ENCODE measurements at places on chromosomes 2 and 18. TPM values are rescaled to one million over a fixed set of nuclear protein-coding genes. Genes with fewer than 3 reads are reported as not detected.

The BIN1 gene
- total RNA-seq = 41.7 TPM

The RALB gene
- 49.0 TPM for total RNA-seq

The ATP8B1 gene
- 0.74 TPM for total RNA-seq

The SPATA3 gene
- not detected for total RNA-seq

The NBEAL1 gene
- 20.4 TPM for total RNA-seq

The CFAP65 gene
- 1.3 TPM for total RNA-seq

The SERPINB12 gene
- not detected for total RNA-seq

The TMEM169 gene
- total RNA-seq = 3.6 TPM

The DNER gene
- not detected for total RNA-seq

The CXCR1 gene
- not detected for total RNA-seq

DNA sequence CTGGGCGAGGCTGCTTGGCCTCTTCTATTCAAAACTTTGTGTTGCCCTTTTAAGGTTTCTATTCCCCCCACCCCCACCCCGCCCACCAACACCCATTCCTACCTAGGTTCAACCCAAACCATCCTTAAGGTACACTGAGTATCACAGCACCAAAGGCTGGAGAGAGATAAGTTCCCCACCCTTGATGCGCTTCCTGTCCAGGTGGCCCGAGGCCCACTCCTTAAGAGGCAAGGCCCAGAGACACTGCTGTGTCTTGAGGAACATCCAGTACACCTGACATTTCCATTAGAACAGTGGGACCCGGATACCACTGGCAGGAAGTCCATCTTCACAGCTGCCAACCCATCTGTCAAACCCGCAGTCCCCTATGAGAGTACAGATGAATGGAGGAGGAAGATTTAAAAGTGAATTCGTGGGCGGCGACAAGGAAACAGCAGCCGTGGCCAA, 277 bp upstream of the INPP1 start:
- H3K27me3 ChIP-seq = no peaks in the 10 kb centered on the region
- H3K4me1 ChIP-seq = no peaks in the 10 kb centered on the region
- H3K36me3 ChIP-seq = no peaks in the 10 kb centered on the region
- DNase-seq = no peak

DNA sequence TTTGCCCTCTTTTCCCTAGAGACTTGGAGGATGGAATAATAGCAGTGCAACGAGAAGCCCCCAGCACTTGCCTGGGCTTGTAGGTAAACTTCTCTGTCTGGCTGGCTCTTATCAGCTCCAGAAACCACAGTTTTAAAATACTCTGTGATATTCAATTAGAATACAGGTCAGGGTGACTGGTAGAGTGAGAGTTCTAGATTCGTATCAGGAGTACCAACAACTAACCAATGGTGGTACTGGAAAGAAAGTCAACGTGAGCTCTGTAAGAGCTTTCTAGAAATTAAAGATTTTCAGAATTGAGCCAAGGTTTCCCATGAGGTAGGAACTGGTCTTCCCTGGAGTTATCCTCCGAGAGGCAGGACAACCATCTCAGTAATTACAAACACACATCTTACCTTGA, 216.9 kb downstream of the NYAP2 start:
- no peak for DNase-seq
- H3K27me3 ChIP-seq = no peaks in the 10 kb centered on the region
- no peak overlapping the region for H3K27ac ChIP-seq
- H3K36me3 ChIP-seq = no peaks in the 10 kb centered on the region

- H3K27ac ChIP-seq = no peak overlapping the region
- H3K4me3 ChIP-seq = no peak overlapping the region
- no peaks in the 10 kb centered on the region for H3K36me3 ChIP-seq
- no peaks in the 10 kb centered on the region for H3K27me3 ChIP-seq
- no peak for DNase-seq
- H3K4me1 ChIP-seq = no peaks in the 10 kb centered on the region
Measured at GRCh38 chr2:228625481-228625880, 444.0 kb upstream of the SPHKAP start.

GRCh38 chr18:7890075-7890474, 323.0 kb downstream of the PTPRM start:
- peaks cover 31% of the 10 kb centered on the region for H3K4me1 ChIP-seq
- H3K27ac ChIP-seq = no peak overlapping the region
- H3K4me3 ChIP-seq = no peak overlapping the region
- H3K27me3 ChIP-seq = no peaks in the 10 kb centered on the region

DNA sequence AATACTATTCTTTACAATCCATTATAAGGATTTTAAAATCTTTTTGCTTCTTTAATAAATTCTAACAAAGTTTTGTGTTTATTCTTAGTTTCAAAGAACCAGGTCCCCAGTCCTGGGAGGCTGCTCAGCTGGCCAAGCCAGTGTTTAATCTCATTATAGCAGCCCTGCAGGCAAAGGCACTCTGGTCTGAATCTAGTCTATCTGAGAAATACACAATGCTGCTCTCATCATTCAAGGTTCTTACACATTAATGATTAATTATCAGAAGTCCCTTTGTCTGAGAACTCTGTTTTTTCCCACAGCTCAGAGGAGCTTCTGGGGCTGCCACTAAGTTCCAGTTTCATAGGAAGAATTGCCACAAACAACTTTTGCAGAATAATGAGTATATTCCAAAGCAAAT, 27.7 kb downstream of the KCTD18 start:
- H3K4me3 ChIP-seq = no peak overlapping the region
- no peaks in the 10 kb centered on the region for H3K27me3 ChIP-seq
- peaks cover 7% of the 10 kb centered on the region for H3K4me1 ChIP-seq
- DNase-seq = no peak
- H3K27ac ChIP-seq = peak overlapping the region; percentile 26
- peaks cover 28% of the 10 kb centered on the region for H3K36me3 ChIP-seq

GRCh38 chr2:111522231-111522768, 361.7 kb downstream of the ANAPC1 start:
- no peaks in the 10 kb centered on the region for H3K27me3 ChIP-seq
- H3K27ac ChIP-seq = no peak overlapping the region
- no peaks in the 10 kb centered on the region for H3K4me1 ChIP-seq
- no peak overlapping the region for H3K4me3 ChIP-seq

- no peaks in the 10 kb centered on the region for H3K27me3 ChIP-seq
- H3K4me3 ChIP-seq = no peak overlapping the region
- DNase-seq = no peak
- no peak overlapping the region for H3K27ac ChIP-seq
- H3K36me3 ChIP-seq = no peaks in the 10 kb centered on the region
Measured at GRCh38 chr2:187920511-187920910, 366.3 kb upstream of the TFPI start.

- peaks cover 100% of the 10 kb centered on the region for H3K36me3 ChIP-seq
- H3K4me1 ChIP-seq = no peaks in the 10 kb centered on the region
- DNase-seq = no peak
- no peaks in the 10 kb centered on the region for H3K27me3 ChIP-seq
Measured at GRCh38 chr18:59343926-59344325, 15.1 kb downstream of the LMAN1 start.

- H3K36me3 ChIP-seq = no peaks in the 10 kb centered on the region
- H3K4me1 ChIP-seq = no peaks in the 10 kb centered on the region
- no peak overlapping the region for H3K27ac ChIP-seq
- no peaks in the 10 kb centered on the region for H3K27me3 ChIP-seq
Measured at GRCh38 chr2:138853296-138853695, 73.1 kb upstream of the NXPH2 start.

- H3K4me1 ChIP-seq = no peaks in the 10 kb centered on the region
- no peaks in the 10 kb centered on the region for H3K27me3 ChIP-seq
- no peak overlapping the region for H3K4me3 ChIP-seq
- no peak overlapping the region for H3K27ac ChIP-seq
- no peak for DNase-seq
Measured at GRCh38 chr2:86234563-86235131, 35.4 kb downstream of the MRPL35 start.

DNA sequence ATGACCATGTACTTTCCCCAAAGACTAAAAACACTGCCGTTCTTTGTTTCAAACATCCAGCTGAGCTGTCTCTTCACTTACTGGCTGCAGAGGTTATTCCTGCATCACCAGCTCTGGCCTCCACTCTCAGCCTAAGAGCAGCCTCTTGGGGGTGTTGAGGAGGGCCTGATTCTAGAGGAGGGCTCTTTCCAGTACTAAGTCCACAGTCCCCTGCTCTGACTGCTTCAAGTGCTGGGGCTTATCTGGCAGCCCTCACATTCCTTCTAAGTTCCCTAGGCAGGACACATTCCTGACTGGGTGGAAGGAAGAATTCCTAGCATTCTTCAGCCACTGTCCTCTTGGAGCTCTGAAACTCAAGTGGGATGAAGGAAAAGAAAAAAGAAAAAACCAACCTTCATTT, 32.9 kb upstream of the EHBP1 start:
- no peaks in the 10 kb centered on the region for H3K27me3 ChIP-seq
- H3K4me1 ChIP-seq = peaks cover 7% of the 10 kb centered on the region
- no peak overlapping the region for H3K4me3 ChIP-seq

- peaks cover 6% of the 10 kb centered on the region for H3K4me1 ChIP-seq
- no peak overlapping the region for H3K27ac ChIP-seq
- no peak for DNase-seq
- no peak overlapping the region for H3K4me3 ChIP-seq
- peaks cover 12% of the 10 kb centered on the region for H3K27me3 ChIP-seq
Measured at GRCh38 chr2:25700221-25700660, 26.9 kb upstream of the DTNB start.

- DNase-seq = no peak
- H3K4me1 ChIP-seq = no peaks in the 10 kb centered on the region
- H3K27me3 ChIP-seq = no peaks in the 10 kb centered on the region
- H3K4me3 ChIP-seq = no peak overlapping the region
- H3K36me3 ChIP-seq = no peaks in the 10 kb centered on the region
Measured at GRCh38 chr18:63254716-63255399, 64.7 kb downstream of the BCL2 start.

GRCh38 chr2:17830053-17831034, 14.1 kb downstream of the MSGN1 start:
- DNase-seq = peak; percentile 98
- H3K27me3 ChIP-seq = peaks cover 38% of the 10 kb centered on the region
- no peak overlapping the region for H3K27ac ChIP-seq
- H3K36me3 ChIP-seq = no peaks in the 10 kb centered on the region
- H3K4me1 ChIP-seq = no peaks in the 10 kb centered on the region

GRCh38 chr2:99694331-99694730, 204.5 kb upstream of the REV1 start:
- peaks cover 6% of the 10 kb centered on the region for H3K27me3 ChIP-seq
- DNase-seq = peak; percentile 59
- no peaks in the 10 kb centered on the region for H3K4me1 ChIP-seq

- no peak overlapping the region for H3K27ac ChIP-seq
- H3K36me3 ChIP-seq = no peaks in the 10 kb centered on the region
- no peak overlapping the region for H3K4me3 ChIP-seq
- DNase-seq = no peak
- no peaks in the 10 kb centered on the region for H3K4me1 ChIP-seq
- H3K27me3 ChIP-seq = no peaks in the 10 kb centered on the region
Measured at GRCh38 chr2:209368914-209369313, 54.9 kb upstream of the MAP2 start.

DNA sequence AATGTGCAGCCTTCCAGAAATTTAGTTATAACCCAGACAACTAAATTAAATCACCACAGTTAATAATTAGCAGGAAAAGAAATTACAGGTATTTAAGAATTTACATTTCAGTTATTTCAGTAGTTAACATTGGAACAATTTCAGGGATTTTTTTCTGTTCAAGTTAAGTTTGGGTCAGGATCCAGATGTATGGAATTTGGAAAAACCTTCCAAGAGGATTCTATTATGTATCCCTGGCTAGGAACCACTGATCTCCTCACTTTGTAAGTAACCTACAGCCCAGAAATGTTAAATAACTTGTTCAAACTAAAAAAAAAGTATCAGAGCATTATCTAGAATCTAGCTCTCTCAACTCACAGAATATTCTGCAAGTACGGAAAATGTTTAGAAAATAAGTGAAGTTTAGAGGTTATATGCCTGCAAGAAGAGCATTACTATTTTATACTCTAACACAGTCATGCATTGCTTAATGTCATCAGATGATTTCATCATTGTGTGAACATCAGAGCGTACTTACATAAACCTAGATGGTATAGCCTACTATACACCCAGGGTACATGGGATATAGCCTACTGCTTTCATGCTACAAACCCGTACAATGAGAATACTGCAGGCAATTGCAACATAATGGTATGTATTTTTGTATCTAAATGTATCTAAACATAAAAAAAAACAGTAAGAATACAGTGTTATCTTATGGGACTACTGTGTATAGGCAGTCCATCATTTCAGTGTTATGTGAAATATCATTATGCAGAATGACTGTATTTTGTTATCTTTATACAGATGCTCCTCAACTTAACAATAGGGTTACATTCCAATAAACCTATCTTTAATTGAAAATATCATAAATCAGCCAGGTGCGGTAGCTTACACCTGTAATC, 6.1 kb downstream of the NCKAP1 start:
- H3K4me1 ChIP-seq = peaks cover 9% of the 10 kb centered on the region
- no peak overlapping the region for H3K4me3 ChIP-seq
- H3K36me3 ChIP-seq = no peaks in the 10 kb centered on the region
- H3K27me3 ChIP-seq = no peaks in the 10 kb centered on the region

DNA sequence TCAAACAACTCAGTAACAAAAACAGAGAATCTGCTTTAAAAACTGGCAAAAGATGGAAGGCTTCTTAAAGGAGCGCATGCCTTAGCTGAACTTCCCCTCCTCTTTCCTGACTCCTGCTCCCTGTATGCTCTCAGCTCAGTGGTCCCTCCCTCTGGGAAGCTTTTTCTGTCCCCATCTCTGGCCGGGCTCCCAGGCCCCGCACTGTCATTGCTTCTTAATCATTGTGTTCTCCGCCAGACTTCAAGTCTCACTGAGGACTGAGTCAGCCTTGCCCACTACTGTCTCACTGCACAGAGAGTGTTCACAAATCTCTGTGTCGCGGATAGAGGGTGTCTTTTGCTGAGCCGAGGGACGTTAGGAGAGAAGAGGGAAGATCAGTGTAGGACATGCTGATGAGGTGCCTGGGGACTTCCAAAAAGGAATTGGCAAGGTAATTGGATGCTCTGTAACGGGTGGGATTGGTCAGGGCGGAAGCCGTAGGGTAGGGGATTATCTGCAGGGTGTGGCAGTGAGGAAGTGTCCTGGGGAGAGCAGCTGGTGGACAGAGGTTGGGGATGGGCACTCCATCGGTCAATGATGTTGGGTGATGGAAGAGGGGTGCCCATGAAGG, 16.2 kb downstream of the TOGARAM2 start:
- H3K36me3 ChIP-seq = no peaks in the 10 kb centered on the region
- DNase-seq = no peak
- no peak overlapping the region for H3K4me3 ChIP-seq
- H3K27ac ChIP-seq = no peak overlapping the region
- H3K4me1 ChIP-seq = no peaks in the 10 kb centered on the region

DNA sequence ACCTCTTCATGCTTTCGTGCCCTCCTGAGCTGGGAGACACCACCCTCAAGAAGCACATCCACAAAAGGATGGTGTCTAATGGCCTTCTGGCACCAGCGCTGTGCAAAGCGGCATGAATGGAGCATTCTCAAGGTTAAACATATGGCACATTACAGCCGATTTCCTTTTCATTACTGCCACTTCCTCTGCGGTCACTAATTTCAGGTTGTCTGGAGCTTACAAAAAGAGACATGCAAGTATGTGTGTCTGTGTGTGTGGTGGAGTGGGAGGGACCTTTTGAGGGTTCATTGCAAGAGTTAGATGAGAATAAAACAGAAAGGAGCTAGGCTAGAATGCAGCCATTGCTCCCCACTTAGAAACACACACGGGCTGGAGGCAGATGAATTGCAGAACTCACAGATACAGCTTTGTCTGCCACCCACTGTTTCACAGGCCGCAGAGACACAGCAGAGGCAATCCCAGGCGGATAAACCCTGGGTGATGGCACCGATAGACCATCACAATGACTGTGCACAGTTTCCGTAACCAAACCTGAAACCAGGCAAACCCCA, 76.0 kb downstream of the TGIF1 start:
- peaks cover 7% of the 10 kb centered on the region for H3K36me3 ChIP-seq
- H3K27ac ChIP-seq = peak overlapping the region; percentile 90
- H3K27me3 ChIP-seq = no peaks in the 10 kb centered on the region
- DNase-seq = peak; percentile 49
- no peak overlapping the region for H3K4me3 ChIP-seq
- H3K4me1 ChIP-seq = peaks cover 9% of the 10 kb centered on the region
